ENCODE measurements at places on chromosomes 12 and 14.

- no peak for DNase-seq
Observed at GRCh38 chr14:95238487-95239298, 81.0 kb downstream of the CLMN start.

DNA sequence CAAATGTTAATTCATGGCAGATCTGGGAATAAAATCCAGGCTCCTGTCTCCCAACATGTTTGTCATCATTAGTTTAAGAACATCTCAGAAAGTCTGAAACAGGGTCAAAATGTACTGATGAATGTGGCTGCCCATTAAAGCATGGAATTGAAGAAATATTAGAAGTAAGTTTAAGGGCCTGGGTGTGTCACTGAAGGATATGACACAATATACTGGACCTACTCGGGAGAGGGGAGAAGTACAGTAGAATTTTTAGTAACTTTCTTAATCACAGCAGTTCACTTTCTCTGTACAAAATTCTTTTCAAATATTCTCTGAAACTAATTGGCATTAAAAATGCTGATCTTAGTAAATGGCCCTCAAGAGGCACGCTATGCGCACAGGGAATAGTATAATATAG is 185.5 kb downstream of the ETV6 start:
- DNase-seq: no peak

- no peak for DNase-seq
Observed at GRCh38 chr12:122031342-122032216, 9.9 kb downstream of the BCL7A start.

DNA sequence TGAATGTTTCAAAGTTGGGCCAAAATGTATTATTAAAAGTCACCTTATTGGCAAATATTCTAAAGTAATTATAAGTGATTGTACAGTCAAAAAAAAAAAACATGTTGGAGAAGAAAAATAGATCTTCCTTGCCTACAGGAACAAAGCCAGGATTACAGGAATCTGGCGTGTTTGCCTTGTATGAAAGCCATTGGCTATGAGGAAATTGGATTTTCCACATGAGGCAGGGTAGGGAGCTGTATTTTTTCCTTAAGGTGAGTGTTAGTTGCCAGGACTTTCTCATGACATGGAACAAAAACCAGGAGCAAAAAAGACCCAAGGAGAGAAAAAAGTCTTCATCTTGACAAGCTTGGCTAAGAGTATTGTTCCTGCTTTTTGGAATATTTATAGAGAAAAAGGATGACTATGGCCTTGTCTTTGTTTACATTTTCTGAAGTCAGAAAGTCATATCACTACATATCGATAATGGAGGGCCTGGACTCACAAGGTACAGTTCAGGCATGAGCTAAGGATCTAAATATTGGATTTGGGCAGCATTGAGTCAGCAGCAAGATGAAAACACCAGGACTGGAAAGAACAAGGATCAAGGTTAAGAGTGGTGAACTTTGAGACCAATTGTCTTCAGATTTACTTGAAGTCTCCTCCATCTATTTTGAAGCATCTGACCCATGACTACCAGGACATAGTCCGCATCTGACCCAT is 68.4 kb upstream of the FLRT2 start:
- no peak for DNase-seq

DNA sequence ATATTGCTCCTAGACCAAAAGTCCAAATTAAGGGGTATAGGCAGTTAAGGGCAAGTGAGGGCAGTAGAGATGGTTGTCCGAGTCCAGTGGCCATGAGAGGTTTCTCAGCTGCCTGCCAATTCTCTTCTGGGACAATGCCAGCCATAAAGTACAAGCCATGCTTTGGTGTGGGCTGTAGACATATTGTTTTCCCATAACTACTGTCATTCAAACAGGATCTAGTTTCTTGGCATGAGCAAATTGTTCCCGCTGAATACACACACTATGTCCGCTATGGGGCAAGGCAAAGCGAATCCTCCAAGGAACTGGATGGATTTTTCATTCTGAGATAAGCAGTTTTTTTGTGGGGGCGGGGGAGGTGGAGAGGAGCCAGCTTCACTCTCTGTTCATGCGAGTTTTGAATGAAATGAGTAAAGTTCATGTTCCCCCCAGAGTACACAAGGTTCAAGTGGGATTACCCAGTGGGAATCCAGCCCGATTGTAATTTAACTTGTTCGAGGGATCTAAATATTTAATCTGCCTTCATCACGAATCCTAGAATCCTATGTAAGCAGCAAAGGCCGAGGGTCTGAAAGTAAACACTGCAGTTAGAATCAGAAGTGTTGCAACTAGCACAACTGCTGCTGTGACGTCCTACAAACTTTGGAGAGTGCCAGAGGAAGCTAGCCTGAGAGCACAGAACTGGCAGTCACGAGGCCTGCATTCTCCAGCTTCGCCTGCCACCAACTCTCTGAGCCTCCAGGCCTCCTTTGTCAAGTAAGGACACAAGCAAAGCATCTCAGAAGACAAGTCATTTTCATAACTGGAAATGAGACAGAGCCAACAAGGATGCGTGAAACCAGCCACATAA is 137.0 kb downstream of the CRADD start:
- DNase-seq: peak; percentile 94

DNA sequence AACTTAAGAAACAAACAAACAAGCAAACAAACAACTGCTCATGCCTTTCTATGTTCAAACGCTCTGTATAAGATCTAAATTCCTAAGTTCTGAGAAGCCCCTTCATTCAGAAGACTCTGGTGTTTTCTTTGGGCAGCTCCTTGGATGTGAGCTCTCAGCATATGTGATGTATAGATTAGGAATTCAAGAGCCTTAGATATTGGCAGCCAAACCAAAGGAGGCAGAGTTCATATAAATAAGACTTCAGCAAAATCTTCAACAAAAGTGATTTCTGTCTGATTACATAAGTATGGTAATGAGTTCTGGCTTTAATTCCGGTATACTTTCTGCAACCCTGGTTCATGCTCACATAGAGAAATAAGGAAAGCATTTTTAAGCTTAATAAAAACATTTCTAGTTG is 145.6 kb downstream of the DYRK2 start:
- DNase-seq: no peak

DNA sequence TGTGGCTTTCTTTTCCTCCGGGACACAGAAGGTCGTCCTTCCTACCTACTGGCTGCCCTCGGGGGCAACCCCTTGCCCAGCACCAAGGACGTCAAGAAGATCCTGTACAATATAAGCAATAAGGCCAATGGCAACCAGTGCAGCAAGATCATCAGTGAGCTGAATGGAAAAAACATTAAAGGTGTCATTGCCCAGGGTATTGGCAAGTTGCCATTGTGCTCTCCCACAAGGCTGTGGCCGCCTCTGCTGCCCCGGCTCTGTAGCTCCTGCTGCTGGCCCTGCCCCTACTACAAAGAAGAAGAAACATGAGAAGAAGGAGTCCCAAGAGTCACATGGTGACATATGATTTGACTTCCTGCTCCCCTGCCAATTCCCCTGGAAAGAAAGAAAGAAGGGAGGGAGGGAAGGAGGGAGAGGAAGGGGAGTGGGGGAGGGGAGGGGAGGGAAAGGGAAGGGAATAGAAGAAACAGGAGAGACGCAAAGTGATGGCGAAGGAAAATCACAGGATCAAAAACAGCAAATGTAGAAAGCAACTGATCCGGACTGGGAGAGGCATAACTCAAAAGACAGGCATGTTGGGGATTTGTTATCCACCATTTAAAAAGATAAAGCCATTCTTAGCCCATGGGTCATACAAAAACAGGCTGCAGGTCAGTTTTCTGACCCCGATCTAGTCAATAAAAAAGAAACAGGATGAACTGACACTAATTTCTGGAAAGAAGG is 61.3 kb upstream of the RESF1 start:
- peak; percentile 74 for DNase-seq

GRCh38 chr14:58100735-58101368 is 51.2 kb downstream of the ARMH4 start:
- peak; percentile 47 for DNase-seq

GRCh38 chr12:75725521-75726111 is 214.2 kb upstream of the KRR1 start:
- DNase-seq: peak; percentile 47

GRCh38 chr14:28762955-28763326 is 3.6 kb upstream of the FOXG1 start:
- no peak for DNase-seq

DNA sequence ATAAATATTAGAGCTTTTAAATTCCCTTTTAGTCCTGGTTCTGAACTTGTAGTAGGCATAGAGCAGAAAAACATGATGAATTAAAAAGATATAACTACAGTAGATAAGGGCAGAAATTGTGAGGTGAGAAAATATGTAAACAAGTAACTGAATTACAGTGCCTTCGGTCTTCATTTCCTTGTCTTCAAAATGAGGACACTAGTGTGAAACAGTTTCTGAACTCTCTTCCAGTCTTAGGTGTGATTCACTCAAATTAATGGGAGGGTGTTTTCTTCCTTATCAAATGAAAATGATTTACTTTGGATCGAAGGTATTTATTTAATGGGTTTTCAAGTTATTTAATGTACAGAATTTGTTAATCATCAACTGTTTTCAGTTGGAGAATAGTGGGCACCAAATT is 1.5 kb downstream of the FGD4 start:
- DNase-seq: no peak

Data from amniotic epithelial cell (primary cell).